ENCODE measurements at places on chromosomes 3 and 15.

DNA sequence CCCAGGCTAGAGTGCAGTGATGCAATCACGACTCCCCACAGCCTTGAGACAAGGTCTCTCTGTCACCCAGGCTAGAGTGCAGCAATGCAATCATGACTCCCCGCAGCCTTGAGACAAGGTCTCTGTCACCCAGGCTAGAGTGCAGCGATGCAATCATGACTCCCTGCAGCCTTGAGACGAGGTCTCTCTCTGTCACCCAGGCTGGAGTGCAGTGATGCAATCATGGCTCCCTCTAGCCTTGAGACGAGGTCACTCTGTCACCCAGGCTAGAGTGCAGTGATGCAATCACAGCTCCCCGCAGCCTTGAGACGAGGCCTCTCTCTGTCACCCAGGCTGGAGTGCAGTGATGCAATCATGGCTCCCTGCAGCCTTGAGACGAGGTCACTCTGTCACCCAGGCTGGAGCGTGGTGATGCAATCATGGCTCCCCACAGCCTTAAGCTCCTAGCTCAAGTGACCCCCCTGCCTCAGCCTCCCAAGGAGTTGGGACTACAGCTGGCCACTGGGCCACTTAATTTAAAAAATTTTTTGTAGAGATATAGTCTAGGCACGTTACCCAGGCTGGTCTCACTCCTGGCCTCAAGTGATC lies 26.1 kb downstream of the TFRC start:
- no peak for DNase-seq

DNA sequence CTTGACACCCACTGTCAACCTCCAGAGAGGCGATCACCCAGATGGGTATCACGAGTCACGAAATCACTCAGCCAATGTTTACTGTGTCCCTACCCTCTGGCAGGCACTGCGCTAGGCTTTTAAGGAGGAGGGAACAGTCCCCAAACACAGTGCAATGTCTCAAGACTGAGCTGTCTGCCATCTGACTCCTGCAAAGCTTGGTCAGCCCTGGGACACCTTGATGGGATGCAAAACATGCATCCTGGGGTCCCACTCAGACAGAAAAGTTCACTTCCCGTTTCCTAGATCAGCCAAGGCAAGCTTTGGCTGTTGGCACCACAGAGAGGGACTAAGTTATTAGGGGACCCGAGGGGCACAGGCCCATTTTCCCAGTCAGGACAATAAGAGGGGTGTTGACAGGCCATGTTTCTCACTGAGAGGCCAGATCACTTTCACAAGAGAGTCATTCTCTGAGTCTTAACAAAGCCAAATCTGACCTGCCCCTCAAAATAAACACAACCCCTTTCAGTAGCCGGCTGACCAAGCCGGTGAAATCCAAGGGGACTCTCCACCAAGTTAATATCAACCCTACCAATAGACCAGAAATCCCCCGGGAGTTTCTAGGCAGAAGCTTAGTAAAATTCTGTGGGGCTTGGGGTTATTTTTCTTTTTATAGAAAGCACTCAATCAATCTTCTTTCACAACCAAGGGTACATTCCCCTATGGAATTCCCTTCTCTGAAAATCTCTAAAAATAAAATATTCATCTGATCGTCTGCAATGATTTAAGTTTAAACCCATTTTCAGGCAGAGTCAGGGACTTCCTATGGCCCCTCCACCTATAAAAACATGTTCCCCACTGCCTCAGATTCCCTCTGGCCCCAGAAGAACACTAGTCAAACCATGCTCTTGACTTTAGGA lies 3.5 kb downstream of the RFTN1 start:
- DNase-seq: no peak

DNA sequence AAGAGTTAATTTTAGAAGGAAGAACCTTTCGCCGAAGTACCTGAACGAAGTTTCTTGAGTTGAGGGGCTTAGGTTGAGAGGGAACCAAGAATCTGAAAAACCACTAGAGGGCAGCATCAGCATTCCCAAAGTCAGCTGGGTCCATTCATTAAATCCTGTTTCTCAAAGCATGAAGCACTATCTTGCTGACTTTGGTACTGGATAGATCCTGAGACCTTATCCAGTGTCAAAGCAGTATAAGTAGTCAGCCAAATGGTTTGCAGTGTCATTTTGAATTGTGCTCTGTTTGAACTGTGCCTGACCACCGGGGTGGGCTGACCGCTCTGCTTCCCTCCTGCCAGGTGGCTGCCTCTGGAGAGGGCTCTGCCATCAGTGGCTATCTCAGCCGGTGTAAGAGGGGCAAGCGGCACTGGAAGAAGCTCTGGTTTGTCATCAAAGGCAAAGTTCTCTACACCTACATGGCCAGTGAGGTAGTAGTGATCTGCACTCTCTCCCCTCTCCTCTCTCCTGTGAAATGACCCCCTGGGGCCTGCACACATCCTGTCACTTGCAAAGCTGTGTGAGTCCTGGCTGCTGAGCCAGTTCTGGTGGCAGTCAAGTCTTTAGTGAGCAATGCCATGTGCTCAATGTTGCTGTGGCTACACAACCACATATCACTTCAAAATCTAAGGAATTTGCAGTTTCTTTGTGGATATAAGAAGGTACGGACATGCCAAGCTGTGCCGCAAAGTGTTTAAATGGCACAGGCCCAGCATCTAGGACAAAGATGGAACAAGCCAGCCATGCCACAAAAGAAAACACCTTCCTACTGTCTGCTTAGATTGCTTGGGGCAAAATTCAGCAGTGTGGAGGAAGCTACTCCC lies 21.4 kb upstream of the NR2C2 start:
- DNase-seq: peak; percentile 38

- no peak for DNase-seq
Observed at GRCh38 chr3:29451920-29452319, 171.0 kb downstream of the RBMS3 start.

DNA sequence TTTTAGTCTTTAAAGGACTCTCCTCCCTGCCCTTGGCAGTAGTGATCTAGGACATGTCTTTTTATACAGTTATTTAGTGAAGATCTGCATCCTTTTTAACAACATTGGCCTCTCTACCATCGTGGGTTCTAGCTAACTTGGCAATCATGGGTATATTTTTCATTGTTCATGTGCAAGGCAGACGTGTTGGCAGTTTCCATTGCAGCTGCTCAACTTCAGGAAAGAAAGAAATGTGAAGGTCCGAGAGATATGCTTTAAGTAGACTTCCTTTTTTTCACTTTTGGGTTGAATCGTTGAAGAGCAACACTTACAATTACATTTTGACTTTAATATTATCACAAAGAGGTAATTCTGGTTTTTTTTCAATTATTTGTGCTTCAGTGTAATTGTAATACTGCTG lies 172.6 kb downstream of the SATB1 start:
- DNase-seq: no peak

DNA sequence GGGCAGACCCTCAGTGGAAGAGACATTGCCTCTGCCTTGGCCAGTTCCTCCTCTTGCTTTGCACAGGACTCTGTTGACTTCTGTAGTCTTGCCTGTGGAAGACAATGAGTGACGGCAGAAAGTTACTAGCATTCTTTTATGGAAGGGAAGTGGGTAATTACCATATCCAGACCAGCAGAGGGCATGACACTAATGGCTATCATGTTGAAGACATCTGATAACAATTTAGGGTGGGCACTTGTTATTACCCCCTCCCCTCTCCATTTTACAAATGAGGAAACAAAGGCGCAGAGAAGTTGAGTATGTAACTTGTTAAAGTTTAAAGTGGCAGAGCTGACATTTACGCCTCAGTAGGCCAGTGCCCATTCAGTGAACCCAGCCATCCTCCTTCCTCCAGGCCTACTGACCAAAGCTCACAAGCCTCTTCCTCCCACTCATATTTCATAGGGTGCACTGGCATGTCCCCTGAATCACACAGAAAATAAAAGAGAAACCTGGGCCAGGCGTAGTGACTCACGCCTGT lies 48.2 kb upstream of the FMN1 start:
- DNase-seq: no peak

DNA sequence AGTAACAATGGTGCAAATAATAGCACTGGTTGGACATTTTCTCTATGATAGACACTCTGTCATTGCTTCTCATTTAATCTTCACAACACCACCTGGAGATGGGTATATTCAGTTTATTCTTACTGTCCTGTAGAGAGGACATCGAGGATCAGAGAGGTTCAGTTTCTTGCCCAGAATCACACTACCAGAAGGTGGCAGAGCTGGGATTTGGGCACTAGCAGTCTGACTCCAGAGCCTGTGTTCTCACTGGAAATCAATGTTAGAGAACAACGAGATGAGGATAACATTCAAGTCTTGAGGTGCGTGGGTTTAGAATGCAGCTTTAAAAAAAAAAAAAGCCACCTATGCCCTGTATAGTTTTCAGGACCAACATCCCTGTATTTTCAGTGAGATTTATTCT lies 127.8 kb downstream of the SYNPR start:
- no peak for DNase-seq
